ENCODE measurements at places on chromosomes 3 and 15. TPM values are rescaled to one million over a fixed set of nuclear protein-coding genes. Genes with fewer than 3 reads are reported as not detected.

The KCNMB2 gene
- 0.06 TPM for total RNA-seq

The CNTN3 gene
- total RNA-seq: 0.09 TPM

The ETV5 gene
- 53.0 TPM for total RNA-seq

The ALPK3 gene
- total RNA-seq: 0.11 TPM

The DPPA2 gene
- total RNA-seq: 0.68 TPM

GRCh38 chr15:59762558-59762957, 73.4 kb upstream of the BNIP2 start:
- DNase-seq: peak; percentile 46

DNA sequence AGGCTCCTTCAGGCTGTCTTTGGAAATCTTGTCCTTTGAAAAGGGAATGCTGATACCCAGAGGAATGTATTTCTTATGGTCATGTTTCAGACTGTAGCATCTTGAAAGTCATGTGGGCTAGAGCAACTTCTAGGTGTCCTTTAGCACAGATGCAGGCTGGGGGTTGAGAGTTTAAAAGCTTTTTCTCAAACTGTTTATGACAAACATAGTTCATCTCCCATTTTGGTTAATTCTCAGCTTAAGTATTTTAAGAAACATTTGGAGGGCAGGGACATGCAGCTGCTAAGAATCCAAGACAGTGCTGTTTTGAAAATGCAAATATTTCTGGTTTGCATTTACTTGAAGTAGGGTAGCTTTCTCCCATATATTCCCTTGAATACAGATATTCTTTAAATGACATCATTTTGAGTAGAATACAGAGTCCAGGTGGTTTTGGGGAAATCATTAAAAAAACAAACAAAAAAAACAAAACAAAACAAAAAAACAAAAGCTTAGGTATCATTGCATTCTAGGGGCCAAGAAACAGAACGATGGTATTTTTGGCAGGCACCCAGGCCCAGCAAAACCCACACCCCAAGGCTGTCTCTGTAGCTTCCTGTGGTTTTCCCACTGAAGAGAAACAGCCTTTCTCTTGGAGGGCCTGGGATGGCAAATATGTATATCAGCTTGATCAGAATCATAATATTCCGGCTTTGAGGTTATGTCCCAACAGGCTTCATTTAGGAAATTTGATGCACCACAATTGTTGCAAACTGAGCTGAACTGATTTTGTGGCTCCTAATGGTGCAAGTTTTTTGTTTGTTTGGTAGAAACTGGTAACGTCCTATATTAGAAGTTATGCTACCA, 120.0 kb downstream of the ATG7 start:
- DNase-seq: peak; percentile 76

- no peak for DNase-seq
Measured at GRCh38 chr15:52290329-52290728, 5.3 kb downstream of the MYO5C start.

- DNase-seq: peak; percentile 30
Measured at GRCh38 chr15:90000186-90001001, 730 bp upstream of the ZNF710 start.

GRCh38 chr3:55364421-55364820, 122.7 kb downstream of the WNT5A start:
- no peak for DNase-seq

GRCh38 chr3:154137036-154137435, 15.8 kb downstream of the ARHGEF26 start:
- no peak for DNase-seq

GRCh38 chr3:128009952-128010846, 42.0 kb upstream of the SEC61A1 start:
- no peak for DNase-seq
